ENCODE measurements at places on chromosomes 2 and 18.

GRCh38 chr2:164485541-164485940, 135.7 kb downstream of the GRB14 start:
- DNase-seq = no peak

GRCh38 chr2:118604371-118604770, 243.1 kb downstream of the EN1 start:
- no peak for DNase-seq

- no peak for DNase-seq
Measured at GRCh38 chr18:5738526-5738925, 156.8 kb downstream of the TMEM200C start.

- DNase-seq = no peak
Measured at GRCh38 chr2:42917425-42917927, 125.1 kb upstream of the HAAO start.

DNA sequence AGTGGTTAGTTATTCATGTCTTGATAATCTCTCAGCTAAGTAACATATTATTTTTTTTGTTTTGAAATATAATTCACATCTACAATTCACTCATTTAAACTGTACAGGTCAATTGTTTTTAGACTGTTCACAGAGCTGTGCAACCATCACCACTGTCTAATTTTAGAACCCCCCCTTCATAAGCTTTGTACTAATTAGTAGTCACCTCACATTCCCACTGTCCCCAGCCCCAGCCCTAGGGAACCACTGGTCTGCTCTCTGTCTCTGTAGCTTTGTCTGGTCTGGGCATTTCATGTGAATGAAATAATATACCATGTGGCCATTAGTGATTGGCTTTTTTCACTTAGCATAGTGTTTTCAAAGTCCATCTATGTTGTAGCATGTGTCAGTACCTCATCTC, 55.3 kb downstream of the LCLAT1 start:
- no peak for DNase-seq

DNA sequence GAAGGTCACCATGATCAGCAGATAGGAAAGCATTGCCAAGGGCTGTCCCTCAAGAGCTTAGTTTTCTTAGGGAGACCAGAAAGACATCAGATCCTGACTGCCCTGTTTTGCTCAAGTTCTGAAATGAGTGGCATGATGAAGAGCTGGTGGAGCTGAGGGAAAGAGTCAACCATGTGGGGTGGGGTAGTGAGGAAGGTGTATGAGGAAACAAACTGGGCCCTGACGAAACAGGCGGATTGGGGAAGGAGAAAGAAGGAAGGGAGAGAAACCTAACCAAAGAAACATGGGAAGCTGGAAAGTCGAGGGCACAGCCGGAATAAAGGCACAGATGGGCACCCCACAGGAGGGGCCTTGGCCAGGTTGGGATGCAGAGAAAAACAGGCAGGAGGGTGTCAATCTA, 8.0 kb downstream of the TGOLN2 start:
- no peak for DNase-seq
